ENCODE measurements at places on chromosomes 6 and 20.

DNA sequence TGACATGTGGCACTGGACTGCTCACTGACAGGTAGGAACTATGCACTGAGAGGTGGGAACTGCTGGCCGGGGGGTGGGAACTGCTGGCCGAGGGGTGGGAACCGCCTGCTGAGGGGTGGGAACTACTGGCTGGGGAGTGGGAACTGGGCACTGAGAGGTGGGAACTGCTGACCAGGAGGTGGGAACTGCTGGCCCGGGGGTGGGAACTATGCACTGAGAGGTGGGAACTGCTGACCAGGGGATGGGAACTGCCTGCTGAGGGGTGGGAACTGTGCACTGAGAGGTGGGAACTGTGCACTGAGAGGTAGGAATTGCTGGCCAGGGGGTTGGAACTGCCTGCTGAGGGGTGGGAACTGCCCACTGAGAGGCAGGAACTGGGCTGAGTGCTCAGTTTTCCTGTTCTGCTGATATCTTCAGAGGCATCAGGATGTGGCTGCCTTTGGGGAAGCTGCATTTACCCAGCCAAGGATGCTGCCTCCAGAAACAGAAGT is 90.2 kb downstream of the THBS2 start:
- no peak for DNase-seq

DNA sequence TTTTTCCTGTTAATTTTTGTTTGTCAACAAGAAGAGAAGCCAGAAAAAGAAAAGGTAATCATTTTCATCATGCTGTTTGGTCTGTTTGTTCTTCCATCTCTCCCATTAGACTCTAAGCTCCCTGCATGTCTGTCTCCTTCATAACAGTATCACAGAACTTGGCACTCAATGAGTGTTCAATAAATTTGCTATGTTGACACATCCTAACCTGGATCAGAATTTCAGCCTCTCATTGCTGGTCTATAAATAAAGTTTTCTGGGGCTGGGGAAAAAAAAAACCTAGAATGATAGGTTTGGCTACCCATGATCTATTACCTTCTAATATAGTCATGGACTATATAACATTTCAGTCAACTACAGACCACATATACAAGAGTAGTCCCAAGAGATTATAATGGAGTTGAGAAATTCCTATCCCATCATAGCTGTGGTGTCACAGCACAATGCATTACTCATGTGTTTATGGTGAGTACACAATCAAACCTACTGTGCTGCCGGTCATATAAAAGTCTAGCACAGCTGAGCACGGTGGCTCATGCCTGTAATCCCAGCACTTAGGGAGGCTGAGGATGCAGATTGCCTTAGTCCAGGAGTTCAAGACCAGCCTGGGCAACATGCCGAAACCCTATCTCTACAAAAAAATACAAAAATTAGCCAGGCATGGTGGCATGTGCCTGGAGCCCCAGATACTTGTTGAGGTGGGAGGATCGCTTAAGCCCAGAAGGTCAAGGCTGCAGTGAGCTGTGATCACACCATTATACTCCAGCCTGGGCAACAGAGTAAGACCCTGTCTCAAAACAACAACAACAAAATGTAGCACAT is 5.9 kb downstream of the NUDT3 start:
- no peak for DNase-seq

DNA sequence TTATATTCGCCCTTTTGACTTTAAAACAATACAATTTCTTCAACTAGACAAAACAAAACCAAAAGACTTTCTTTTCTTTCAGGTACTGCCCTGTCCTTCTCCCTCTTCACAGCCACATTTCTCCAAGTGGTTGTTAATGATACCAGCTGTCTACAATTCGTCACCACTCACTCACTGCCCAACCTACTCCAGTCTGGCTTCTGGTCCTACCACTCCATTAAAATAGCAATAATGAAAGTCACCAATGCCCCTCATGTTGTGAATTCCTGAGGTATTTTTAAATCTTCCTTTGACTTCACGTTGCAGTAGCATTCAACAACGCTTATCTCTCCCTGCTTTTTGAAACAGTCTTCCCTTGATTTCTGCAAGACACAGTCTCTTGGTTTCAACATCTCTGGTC is 11.6 kb upstream of the MAN1A1 start:
- no peak for DNase-seq

DNA sequence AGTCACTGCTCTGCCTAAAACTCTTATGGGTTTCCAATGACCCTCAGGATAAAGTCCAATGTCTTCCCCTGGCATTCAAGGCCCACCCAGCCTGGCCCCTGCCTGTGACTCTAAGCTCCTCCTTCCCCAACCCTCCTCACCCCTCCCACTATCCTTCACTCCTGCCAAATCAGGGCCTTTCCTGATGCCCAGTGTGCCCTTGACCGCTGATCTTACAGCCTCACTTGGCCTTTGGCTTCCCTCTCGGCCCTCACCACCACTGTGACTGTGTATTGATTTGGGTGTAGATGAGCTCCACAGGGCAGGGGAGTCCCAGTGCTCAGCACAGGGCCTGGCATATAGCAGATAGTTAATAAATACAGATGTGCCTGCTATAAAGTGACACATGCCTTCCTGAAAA is 115.7 kb downstream of the TOX2 start:
- no peak for DNase-seq

All from stimulated activated CD4-positive, alpha-beta T cell treated with anti-CD3 and anti-CD28 coated beads, Interleukin-15, amount 100 ng/mL, for 1 hour (primary cell).